MV-4-11 (cell line): ENCODE measurements at places on chromosomes 6 and 20.
A peak's percentile ranks its signal among the peaks of the same experiment; 100 is the strongest.

DNA sequence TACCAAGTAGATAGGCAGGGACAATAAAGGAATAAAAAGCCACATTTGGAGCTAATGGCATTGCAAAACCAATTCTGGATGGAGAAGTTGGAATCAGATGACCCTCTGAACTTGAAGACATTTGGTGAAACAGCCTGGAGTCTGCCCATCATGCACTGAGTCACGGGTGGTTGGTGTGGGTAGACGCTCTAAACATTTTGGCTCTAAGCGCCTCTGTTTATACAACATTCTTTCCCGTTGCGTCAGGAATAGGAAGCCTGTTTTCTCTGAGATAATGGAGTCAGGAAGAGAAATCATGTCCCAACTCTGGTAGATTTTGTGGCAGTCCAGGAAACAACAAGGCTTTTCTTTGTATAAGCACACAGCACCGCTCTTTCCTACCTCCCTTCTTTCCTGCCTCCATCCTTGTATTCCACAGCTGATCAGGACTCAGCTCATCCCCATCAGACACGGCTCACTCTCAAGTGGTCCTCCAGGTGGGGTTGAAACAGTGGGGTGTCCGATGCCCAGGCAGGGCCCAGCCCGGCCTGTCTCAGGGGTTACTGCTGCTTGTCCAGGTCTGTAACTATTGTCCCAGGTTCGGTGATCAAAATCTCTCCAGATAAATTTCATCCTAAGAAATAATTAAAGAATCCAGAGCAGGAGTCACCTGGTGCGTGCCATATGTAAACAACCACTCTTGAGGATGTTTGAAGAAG lies 12.1 kb upstream of the RAMACL start:
- DNase-seq: peak; percentile 42

DNA sequence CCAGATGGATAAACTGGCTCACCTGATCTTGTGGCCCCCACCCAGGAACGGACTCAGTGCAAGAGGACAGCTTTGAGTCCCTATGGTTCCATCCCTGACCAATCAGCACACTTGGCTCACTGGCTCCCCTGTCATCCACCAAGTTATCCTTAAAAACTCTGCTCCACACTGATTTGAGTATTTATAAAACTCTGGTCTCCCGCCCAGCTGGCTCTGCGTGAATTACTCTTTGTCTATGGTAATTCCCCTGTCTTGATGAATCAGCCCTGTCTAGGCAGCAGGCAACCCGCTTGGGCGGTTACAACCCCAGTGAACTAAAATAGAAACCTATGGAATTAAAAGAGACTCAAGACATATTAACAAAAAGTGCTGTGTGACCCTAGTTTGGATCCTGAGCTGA lies 38.1 kb upstream of the CD83 start:
- DNase-seq: no peak

- DNase-seq: no peak
These were observed 289.3 kb upstream of the ARID1B start for GRCh38 chr6:156487877-156488276.

- no peak for DNase-seq
These were observed 992.5 kb upstream of the CITED2 start for GRCh38 chr6:140366991-140367390.

- no peak for DNase-seq
These were observed 15.6 kb upstream of the SLC22A1 start for GRCh38 chr6:160106010-160106409.

DNA sequence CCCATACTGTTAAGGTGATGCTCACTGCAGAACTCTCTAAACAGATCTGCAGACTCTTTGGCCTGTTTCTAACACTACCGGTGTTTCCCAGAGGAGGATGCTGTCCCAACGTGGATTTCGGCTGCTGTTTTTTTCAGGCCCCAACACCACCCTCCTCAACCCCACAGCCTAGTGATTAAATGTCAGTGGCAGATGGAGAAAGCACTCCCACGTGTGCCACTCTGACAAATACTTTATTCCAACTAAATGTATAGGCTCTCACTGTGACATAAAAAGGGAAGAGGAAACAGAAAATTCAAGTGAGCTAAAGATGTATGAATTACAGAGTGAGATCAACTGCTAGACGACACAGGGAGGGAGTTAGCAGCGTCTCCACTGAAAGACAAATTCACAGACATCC lies 3.6 kb downstream of the TBC1D20 start:
- DNase-seq: peak; percentile 57

GRCh38 chr6:32664827-32665362 lies 1.6 kb downstream of the HLA-DQB1 start:
- DNase-seq: no peak

DNA sequence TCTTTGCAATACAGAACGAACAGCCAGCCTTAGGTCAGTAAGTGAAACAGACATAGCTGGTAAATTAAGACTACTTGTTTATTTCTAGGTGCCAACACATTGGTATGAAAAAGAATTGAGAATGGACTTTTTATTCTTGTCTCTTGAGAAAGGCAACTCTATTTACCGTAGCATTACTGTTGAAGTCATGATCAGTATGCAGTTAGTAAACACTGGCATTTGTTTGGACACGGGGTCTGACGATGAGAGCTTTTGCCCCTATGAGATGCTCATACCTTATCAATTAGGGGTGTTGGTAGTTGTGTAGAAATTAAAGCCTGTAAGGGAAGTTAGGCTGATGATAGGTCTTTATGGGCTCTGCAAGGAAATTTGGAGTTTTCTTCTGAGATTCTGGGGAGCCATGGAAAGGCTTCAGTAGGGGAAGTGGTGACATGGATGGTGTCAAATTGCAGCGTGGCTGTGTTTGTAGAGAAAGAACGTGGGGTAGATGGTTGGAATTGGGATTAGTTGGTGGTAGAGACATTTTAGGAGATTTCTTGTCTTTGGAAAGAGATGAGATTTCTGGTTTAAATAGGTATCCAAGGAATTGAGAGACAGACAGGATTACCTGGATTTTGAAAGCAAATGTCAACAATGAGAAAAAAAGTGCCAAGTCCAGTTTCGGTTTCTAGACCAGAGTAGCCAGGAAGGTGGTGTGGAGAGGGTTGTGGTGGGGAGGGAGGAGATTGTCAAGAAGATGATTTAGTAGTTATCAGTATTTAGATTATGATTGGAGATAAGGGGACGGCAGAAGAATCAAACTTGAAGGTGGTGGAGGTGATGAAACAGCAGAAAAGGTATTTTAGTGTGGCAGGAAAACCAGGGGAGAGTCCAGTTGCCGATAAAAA lies 116.6 kb downstream of the JARID2 start:
- DNase-seq: no peak

- no peak for DNase-seq
These were observed 37.3 kb downstream of the MAPK14 start for GRCh38 chr6:36064770-36065396.

DNA sequence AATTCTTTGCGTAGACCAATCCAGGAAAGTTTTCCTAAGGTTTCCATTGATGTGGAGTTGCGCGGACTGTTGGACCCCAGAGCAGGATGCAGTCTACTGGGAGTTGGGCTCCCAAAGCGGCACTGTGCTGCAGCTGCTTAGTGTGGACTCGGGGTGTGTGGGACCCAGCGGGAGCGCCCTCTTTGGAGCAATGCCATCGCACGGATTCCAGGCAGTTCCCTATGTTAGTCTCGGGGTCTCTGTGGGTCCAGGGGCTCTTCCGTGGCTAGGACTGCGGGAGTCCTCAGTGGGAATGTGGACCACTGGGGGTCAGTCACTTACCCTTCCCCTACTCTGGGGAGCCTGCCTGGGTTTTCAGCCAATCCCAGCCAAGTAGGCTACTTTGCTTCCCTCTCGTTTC lies 151.7 kb upstream of the OLIG3 start:
- no peak for DNase-seq

- DNase-seq: no peak
These were observed 51.6 kb upstream of the POU3F2 start for GRCh38 chr6:98782772-98783171.

GRCh38 chr6:43172104-43173007 lies 1.3 kb downstream of the SRF start:
- DNase-seq: no peak

GRCh38 chr6:68597642-68598041 lies 37.4 kb upstream of the ADGRB3 start:
- DNase-seq: no peak

GRCh38 chr20:353166-353565 lies 6.3 kb downstream of the NRSN2 start:
- no peak for DNase-seq

GRCh38 chr20:46195264-46196036 lies 77.3 kb downstream of the CD40 start:
- peak; percentile 42 for DNase-seq

DNA sequence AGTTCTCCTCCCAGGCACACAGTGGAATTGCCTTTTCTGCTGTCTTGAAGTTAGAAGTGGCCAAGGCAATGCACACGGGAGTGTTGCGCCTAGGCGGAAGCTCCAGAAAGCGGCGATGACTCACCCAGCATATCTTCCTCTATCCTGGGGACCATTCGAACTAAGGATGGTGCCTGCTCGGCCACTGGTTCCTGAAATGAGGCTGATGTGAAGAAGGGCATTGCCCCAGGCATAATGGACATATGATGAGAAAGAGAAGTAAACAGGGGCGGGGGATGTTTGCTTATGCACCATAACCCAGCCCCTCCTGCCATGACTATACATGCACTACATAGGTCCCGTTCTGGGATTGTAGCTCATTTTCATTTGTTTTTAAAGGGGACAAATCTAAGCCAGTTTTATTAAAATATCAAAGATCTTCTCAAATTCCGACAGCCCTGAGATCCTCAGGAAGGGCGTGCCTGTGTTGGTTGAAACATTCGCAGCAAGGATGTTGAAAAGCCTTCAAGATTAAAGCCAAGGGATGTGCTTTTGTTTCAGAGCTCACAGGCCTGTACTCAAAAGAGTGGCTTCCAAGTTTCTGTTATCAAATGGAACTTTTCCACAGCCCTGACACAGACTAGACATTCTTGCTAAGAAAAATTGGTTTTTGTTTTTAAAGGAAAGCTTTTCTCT lies 218.5 kb downstream of the LY86 start:
- peak; percentile 91 for DNase-seq

- no peak for DNase-seq
These were observed 377.1 kb downstream of the BTBD9 start for GRCh38 chr6:38262609-38263008.

GRCh38 chr20:47237715-47238114 lies 118.8 kb downstream of the ZMYND8 start:
- DNase-seq: no peak

DNA sequence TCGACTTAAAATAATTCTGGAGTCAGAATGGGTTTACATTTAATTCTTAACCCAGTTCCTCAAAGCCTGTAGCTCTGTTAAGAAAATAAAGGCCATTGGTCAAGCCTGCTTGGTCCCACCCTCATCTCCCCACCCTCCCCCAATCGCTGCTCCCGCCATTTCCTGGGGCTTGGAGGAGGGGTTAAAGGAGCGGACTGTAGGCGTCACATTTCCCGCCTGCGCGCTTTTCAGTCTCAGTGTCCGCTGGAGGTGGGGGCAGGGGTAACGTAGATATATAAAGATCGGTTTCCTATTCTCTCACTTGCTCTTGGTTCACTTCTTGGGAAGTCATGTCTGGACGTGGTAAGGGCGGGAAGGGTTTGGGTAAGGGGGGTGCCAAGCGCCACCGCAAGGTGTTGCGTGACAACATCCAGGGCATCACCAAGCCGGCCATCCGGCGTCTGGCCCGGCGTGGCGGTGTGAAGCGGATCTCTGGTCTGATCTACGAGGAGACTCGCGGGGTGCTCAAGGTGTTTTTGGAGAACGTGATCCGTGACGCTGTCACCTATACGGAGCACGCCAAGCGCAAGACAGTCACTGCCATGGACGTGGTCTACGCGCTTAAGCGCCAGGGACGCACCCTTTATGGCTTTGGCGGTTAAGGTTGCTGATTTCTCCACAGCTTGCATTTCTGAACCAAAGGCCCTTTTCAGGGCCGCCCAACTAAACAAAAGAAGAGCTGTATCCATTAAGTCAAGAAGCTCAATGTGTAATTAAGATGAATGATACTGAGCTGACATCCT lies 58.9 kb downstream of the TRIM38 start:
- DNase-seq: peak; percentile 97

GRCh38 chr6:31814677-31815024 lies 432 bp downstream of the HSPA1L start:
- peak; percentile 85 for DNase-seq

GRCh38 chr6:66128243-66128642 lies 421.2 kb upstream of the EYS start:
- no peak for DNase-seq

GRCh38 chr6:45929421-45930361 lies 86.0 kb downstream of the CLIC5 start:
- no peak for DNase-seq

DNA sequence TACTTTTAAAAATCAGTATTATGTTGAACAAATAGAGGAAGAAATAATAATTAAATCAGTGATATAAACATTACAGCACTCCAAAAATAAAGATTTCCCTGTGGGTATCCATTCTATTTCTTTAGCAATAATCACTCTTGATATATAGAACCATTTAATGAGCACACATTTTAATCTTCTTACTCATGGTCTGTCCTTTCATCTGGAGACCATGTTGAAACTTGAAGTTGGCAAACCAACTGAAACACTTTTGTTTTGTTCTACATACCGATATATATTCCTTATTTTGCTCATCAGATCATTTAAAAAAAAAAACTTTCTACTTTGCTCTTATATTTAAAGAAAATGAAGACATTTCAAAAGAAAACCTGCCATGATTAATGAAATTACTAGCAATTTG lies 13.4 kb downstream of the C6orf58 start:
- no peak for DNase-seq

DNA sequence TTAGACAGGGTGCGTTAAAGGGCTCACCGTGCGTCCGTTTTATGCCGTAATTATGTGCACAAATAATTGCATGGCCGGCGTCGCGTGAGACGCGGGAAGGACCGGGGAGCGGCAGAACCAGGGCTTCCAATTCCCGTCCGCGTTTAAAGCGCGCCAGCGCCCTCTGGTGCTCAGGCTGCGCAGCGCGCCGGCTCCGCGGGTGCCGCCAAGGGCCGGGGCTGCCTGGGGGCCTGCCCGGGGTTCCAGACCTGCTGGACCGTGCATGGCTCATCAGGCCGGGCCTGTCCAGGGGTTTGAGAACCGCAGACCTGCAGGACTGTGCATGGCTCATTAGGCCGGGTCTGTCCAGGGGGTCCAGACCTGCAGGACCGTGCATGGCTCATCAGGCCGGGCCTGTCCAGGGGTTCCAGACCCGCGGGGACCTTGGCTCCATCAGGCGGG lies 369.0 kb downstream of the THBS2 start:
- DNase-seq: peak; percentile 58

DNA sequence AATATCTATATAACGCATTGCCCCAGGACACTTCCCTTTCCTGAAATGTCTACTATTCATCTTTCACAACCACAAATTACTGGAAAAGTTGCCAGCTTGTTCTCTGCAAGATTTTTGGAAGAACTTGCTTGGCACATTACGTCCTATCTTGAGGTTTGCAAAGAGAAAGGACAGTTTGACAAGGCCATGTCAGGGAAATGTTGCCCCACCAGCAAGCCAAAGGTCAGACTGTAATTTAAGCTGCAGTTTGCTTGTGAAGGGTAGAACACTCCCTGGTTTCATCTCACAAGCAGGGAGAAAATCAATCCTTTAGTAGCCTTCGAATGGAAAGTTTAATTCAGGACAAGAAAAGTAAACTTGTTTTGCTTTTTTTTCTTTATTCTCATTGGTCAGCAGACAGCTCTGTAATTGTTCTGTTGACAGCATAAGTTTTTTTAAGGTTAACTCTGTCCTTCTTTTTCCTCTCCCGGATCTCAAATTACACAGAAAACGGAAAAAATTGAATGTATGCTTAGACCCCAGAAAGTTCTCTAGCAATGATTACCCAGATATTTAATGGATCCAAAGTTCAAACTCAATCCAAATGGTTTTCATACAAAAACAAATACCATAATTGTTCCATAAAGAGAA lies 541.8 kb upstream of the NRSN1 start:
- no peak for DNase-seq
